ENCODE measurements at places on chromosomes 3 and 15.

- DNase-seq: no peak
Measured at GRCh38 chr15:45585069-45585791, 1.9 kb upstream of the BLOC1S6 start.

DNA sequence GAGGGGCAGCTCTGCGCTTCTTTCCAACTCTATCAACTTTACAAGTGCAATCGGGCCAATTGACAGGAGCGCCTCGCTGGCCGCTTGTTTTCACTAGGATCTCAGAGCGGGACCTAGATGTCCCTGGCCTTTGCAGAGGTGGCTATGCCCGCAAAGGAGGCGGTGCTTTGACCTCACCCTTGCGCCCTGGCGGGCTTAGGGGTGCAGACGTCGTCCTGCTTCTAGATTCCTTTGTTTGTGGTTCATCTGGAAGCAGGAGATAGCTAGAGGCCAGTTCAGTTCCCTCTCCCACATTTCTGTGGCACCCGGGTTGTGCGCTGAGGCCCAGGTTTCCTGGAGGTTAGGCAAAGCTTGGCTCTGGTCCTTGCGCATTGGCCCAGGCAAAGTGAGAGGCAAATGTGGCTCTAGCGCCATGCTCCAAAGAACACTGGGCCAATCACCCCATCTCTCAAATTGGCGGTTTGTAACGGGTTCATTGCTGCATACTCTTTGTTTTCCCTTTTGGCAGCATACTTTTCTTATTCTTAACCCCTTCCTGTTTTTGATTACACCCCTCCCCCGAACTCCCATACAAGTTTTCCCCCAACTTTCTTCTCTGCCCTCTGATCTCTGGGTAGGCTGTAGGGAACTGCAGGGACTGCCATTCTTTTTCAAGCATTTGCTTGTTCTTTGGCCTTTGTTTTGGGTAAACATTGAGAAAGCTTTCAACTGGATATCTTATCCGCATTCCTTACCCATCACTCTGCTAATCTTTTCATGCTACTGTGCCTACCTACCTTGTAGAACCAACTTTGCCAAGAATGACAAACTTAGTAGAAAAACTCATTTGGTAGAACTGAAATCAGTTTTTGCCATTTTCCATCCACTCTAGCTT, 1.4 kb downstream of the PPM1L start:
- DNase-seq: no peak

DNA sequence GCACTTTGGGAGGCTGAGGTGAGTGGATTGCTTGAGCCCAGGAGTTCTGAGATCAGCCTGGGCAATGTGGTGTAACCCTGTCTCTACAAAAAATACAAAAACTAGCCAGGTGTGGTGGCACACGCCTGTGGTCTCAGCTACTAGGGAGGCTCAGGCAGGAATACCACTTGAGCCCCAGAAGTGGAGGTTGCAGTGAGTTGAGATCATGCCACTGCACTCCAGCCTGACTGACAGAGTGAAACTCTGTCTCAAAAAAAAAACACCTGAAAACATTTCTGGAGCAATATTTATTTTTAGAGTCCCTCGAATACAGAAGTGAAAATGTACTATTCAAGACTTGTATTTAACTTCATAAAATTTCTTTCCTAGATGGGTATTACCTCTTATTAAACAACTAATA, 4.6 kb downstream of the SPCS1 start:
- no peak for DNase-seq

DNA sequence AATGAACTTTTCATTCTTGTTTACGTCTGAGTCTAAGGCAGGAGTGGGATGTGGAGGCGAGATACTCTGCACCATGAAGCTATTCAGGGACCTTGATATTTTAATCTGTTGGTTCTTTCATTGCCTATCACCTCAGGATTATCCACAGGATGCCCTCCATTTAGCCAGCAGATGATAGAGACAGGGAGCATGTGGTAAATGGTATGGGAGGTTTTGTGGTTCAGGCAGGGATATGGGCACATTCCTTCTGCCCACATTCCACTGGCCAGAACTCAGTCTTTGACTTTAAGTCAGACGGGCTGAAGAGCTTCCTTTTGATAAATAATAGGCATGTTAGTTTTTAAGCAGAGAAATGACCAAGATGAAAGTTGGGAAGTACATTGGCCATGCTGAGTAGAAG, 548.0 kb upstream of the CCDC54 start:
- no peak for DNase-seq

GRCh38 chr15:94164202-94164807, 67.1 kb upstream of the MCTP2 start:
- DNase-seq: no peak

DNA sequence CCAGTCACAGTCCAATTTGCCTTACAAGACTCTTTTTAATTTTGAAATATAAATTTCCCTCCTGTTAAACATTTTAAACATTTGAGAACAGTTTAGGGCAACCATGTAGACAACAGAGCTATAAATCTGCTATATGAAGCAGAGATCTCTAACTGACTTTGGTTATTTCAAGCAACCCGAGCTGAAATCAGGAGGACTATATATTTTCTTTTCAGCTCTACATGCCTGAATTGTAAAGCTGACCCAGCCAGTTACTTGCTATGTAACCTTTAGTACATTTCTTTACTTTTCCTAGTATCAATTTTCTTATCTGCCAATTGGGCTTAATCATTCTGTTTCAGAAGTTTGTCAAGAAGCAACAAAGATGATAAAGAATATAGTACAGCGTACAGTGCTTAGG, 457.4 kb upstream of the NECTIN3 start:
- DNase-seq: no peak

GRCh38 chr3:161838021-161838420, 341.4 kb downstream of the OTOL1 start:
- DNase-seq: no peak

DNA sequence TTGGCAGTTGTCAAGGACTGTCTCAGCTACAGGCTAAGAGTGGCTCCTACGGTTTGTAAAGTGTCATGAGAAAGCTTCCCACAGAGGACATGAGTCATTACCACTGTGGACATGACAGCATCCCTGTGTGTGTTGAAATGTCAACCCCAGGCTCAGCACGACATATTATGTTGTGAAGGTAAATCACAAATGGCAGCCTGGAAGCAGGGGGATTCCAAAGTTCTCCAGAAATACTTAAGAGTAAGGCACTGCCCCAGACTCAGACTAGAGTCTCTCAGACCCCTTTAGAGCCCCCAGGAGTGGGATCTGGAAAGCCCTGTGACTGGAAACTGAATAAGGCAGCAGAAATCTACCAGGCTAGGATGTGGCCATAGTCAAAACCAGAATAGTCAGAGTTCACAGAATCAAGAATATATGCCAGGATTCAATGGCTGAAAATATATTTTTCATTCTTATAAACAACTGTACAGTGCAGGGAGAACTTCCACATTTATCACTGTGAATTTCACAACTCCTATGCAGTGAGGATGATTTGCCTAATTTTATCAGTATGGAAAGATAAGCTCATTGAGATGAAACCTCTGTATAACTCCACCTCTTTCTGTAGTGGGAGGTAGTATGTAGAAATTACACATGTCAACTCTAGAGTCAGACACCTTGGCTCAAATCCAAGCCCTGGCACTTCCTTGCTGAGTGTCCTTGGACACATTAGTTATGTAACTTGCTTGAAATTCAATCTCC, 237.1 kb upstream of the CFAP20DC start:
- no peak for DNase-seq

DNA sequence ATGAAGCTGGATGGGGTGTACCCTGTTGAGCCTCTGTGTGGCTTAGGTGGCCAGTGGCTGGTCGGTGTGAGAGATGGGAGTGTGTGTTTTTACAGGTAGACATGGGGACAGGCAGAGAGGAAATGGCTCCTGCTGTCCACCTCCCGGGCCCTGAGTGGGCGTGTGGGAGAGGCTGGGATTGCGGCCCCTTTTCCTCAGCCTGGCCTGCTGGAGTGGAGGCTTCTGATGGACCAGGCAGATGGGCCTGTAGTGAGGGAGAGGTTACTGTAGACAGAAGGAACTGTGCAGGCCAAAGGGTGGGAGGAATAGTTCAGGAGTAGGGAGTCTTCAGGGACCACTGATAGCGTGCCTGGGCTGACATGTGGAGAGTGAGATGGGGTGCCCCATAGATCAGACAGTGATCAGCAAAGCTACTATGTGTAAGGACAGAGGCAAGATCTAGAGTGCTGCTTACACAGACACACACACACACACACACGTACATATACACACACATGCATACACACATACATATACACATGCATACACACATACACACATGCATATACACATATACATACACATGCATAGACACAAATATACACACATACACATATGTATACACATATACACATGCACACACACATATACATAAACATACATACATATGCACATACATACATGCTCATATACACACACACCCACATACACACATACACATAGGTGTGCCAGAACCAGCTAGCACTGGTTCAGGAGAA, 26.4 kb downstream of the ACAA1 start:
- DNase-seq: peak; percentile 62

DNA sequence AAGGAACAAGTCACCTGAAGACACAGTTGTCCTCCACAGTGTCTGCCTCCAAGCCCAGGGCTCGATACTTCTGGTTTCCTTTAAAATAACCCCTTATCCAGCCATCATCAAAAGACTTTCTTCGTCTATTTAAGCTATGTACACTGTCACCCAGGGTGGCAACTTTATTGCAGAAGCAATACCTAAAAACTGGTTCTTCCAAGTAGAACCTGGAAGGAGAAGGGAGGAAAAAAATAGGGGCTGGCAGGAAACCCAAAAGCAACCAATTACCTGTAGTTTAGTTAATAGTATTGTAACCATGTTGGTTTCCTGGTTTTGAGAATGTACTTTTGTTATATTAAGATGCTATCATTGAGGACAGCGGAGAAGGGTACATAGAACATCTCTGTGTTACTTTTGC, 33.7 kb downstream of the ITGB5 start:
- no peak for DNase-seq

- no peak for DNase-seq
Measured at GRCh38 chr3:20787005-20787404, 601.0 kb upstream of the SGO1 start.

GRCh38 chr3:62319570-62320243, 53.6 kb downstream of the FEZF2 start:
- DNase-seq: no peak

GRCh38 chr3:193711964-193712598, 119.1 kb downstream of the OPA1 start:
- no peak for DNase-seq

- peak; percentile 79 for DNase-seq
Measured at GRCh38 chr3:11582191-11582968, 61.3 kb downstream of the VGLL4 start.

DNA sequence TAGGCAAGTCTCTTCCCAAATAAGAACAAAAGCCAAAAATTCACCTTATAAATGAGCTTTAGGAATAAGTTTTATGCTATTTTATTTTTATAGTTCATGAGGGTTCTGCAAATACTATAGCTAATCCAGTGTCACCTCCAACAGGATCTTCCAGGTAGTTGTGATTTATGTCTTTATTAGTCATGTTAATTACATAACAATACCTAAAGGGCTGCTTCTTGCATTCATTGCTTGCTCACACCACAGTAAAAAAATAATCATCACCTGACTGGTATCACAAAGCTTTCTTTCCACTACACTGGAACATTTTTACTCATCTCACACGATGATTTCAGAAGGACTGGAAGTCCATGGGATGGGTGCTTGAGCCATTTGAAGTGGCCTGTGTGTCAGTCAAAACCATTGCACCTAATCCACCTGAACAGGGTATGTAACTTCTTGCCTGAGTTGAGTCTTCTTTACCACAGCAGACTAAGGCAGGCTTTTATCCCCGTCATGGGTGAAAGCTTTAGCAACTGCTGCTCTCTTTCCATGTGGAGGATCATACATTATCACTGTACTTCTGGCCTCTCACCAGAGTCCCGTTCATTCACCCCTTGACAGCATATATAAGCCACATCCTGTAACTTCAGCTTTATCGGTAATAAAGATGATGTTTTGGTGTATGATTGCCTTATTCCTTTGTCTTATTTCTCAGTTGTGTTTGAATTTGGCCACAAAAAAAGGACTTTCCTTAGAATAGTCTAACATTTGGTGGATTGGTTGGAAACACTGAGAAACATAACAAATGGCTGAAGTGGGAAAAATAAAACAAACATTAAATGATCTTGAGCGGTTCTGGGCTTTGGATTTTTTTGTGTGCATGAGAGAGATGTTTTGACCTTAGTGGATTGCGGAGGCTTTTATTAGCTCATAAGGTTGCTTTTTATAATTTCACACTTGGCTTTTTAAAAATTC, 382.6 kb upstream of the THBS1 start:
- no peak for DNase-seq

GRCh38 chr3:77158730-77159581, 119.1 kb downstream of the ROBO2 start:
- no peak for DNase-seq

GRCh38 chr3:196938576-196938975, 3.8 kb downstream of the NCBP2 start:
- no peak for DNase-seq

- DNase-seq: no peak
Measured at GRCh38 chr3:111509308-111509707, 32.7 kb upstream of the CD96 start.

GRCh38 chr3:16513141-16514020, at the start of gene RFTN1:
RFTN1 (minus strand) TSS chr3:16513699; CDS start chr3:16493869, 19,830 bp downstream.
- peak; percentile 86 for DNase-seq

DNA sequence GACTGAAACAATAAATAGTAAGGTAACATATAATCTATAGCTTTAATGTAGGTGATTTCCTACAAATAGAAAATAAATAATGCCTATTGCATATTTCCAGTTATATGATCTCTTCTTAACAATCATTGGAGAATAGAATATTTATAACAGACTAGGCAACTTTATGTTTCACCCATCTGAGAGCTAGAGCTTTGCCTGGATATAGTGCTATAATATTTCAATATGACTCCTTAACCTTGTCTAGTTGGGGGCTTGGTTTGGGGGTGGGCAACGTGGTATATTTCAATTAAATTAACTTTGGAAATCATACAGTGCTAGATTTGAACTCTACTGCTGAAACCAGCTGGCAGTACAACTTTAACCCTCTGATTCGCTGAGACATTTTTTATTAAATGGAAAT, 265.2 kb downstream of the CNTN4 start:
- no peak for DNase-seq

- no peak for DNase-seq
Measured at GRCh38 chr3:187165144-187165543, 25.8 kb upstream of the RPL39L start.

- no peak for DNase-seq
Measured at GRCh38 chr3:178669022-178669601, 132.9 kb downstream of the KCNMB2 start.

- DNase-seq: no peak
Measured at GRCh38 chr15:63669074-63669473, 71.9 kb downstream of the FBXL22 start.

GRCh38 chr3:20648921-20649381, 462.9 kb upstream of the SGO1 start:
- DNase-seq: no peak

- DNase-seq: no peak
Measured at GRCh38 chr3:148971401-148972163, 19.8 kb upstream of the GYG1 start.

- DNase-seq: no peak
Measured at GRCh38 chr15:86837294-86838061, 757.8 kb downstream of the AGBL1 start.

Data from suprapubic skin (tissue), 4 donors.